ENCODE measurements at places on chromosomes 1 and 21.

GRCh38 chr21:27648560-27648959, 681.7 kb upstream of the ADAMTS5 start:
- DNase-seq, result no peak

GRCh38 chr1:204191456-204191855, 4.8 kb downstream of the KISS1 start:
- no peak for DNase-seq

DNA sequence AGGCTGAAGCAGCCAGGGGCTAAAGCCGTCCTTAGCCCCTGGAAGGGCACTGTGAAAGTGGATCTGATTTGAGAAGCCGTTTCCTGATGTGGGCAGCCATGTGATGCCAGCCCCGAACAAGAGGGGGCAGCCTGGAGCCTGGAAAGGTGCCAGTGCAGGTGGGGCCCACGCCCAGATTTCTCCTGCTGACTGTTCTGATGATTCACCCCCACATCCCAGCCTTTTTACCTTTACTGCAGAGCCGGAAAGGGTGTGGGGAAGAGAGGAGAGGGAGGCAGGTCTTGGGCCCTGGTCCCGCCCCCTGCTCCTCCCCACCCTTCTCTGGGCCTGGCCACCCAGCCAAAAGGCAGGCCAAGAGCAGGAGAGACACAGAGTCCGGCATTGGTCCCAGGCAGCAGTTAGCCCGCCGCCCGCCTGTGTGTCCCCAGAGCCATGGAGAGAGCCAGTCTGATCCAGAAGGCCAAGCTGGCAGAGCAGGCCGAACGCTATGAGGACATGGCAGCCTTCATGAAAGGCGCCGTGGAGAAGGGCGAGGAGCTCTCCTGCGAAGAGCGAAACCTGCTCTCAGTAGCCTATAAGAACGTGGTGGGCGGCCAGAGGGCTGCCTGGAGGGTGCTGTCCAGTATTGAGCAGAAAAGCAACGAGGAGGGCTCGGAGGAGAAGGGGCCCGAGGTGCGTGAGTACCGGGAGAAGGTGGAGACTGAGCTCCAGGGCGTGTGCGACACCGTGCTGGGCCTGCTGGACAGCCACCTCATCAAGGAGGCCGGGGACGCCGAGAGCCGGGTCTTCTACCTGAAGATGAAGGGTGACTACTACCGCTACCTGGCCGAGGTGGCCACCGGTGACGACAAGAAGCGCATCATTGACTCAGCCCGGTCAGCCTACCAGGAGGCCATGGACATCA, at the start of gene SFN:
Gene SFN (plus strand): TSS at position 369 of the 904 bp plus-strand sequence. CDS start 64 bp downstream, at position 433.
- peak; percentile 7 for DNase-seq

GRCh38 chr1:198498881-198499280, 41.6 kb downstream of the ATP6V1G3 start:
- no peak for DNase-seq

- no peak for DNase-seq
Observed at GRCh38 chr21:31022306-31022705, 16.0 kb downstream of the KRTAP19-8 start.

All from NCI-H1417 (cell line).